ENCODE measurements at places on chromosomes 2 and 18.
A peak's percentile ranks its signal among the peaks of the same experiment; 100 is the strongest.

DNA sequence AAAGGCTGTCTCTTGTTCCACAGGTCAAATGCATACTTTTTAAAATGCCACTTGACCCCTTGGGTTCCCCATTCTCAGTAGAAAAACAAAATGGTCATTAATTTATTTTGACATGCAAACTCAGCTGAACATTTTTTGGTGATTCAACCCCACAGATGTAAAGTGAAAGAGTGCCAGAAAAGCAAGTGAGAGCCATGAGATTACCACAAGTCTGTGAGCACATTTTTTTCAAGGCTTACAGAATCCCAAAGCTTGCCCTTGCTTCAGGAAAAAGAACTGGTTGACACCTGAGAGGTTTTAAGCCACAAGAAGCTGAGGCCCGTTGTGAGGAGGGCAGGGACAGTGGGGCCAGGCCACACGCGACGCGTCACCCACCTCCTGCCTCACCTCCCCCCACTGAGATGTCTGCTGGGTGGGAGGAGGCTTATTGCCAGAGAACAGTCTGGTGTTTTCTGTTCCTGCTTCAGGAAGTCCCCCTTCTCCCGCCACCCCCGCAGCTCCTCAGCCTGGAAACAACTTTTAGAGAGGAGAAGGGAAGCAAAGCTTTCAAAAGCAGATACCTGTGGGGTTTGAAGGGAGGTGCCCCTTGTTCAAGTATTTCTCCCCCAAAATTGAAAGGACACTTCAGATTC is 70.4 kb upstream of the CYP1B1 start:
- DNase-seq = peak; percentile 71

DNA sequence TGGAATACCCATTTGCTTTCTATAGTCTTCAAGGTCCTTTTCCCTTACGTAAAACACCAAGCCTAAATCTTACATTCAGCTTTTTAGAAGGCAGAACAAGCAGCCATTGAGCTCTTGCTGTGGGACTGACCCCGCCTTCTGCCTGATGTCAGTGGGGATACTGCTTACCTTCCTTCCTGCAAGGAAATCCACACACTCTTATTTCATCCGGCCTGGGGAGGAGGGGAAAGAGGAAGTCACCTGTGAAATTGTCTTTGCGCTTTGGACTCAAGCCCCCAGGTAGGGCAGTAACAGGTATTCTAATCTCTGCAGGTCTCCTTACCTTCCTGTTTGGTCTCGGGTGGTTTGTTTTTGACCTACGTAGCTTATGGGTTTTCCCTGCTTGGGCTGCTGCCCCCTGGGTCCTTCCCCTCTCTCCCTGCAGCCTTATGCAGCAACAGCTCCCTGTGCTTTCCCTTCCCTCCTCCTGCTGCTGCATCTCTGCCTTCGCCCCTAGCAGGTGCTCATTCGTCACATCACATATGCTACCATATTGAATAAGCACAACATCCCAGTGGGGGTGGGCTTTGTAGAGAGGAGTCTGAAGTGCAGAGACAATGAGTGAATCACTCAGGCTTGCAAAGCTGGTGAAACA is 402.5 kb upstream of the TRIB2 start:
- DNase-seq = no peak

- DNase-seq = no peak
These were observed 34.5 kb downstream of the RPL31 start for GRCh38 chr2:101036562-101036961.

GRCh38 chr2:64534363-64534762 is 10.2 kb downstream of the AFTPH start:
- DNase-seq = peak; percentile 48

DNA sequence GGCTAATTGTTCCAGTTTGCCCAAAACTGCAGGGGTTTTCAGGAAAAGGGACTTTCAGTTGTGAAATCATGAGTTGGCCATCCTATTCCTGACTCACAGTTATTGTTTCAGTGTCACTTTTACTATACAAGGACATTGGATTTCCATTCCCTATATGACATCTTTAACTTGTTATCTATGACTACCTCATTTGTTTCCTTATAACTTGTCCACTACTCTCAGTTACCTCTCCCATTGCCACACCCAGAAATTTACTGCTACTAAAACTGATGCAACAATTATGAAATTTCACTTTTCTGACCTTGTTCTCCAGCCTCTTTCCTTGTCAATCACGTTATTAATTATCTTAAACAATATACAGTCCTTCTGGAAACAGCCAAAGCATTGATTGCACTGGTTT is 116.5 kb upstream of the ZNF804A start:
- no peak for DNase-seq

GRCh38 chr2:181312515-181312927 is 144.7 kb upstream of the ITGA4 start:
- DNase-seq = peak; percentile 99

DNA sequence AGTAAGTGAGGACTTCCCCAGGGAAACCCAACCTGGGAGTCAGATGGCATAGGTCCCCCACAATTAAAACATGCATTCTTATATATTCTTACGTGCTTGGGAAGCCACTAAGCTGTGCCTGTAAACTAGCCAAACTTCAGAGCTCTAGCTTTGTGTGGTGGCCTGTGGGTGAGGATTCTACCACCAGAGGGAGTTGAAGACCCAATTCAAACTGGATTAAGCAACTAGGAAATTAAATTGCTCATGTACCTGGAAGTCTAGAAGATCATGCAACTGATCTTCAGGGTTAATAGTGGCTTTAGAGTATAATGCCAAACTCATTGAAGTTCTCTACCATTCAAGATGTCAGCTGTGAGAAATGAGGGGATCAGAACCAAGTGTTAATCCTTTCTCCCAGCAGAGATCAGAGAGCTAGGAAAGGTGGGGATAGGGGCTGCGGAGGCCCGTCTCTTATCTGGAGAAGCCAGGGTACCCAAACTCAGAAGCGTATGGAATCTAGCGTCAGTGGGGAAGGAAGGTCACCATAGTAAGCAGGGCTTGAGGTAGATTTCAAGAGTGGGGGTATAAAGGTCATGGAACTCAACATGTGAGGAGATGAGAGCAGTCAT is 53.2 kb upstream of the CCDC85A start:
- DNase-seq = no peak

DNA sequence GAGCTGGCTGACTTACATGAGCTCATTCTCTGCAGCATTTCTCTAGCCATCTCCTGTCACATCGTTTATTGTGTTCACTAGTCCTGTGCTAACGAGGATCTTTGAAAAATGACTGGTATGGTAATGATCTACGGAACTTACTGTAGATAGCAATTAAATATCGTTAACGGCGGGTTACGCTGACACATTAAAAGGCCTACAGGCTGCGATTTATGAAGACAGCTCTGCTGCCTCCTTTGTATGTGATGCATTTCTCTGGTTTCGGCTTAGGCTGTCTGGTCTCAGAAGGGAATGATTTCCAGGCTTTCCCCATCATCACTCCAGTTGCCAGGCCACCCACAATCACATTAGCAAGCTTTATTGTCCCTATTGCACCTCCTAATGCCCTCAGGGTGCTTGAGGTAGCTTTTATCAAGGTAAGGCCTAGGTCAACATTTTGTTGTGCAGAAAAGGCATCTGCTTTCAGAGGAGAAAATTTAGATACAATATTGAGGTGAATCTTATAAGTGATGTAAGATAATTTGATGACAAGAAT is 284.4 kb downstream of the SOX11 start:
- DNase-seq = no peak

DNA sequence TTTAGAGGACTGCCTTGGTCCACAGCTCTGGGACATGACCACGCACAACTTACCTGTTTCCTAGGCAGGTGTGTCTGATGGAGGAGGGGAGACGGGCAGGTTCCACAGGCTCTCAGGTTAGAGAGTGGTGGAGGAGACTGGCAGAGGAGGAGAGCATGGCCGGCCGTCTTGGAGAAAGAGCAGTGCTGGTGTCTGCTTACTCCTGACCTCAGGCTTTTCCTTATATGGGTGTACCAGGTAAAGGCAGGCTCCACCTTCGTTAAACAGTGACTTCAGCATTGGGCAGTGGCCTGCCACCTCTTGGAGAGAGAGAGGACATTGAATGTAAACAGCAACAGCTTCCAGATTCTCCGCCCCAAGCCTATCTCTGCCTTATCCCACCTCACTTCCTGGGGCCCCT is at the start of gene CAPN13:
CAPN13 (minus strand) TSS at position 198 of the 400 bp plus-strand sequence. CDS start 20,121 bp downstream, outside the sequence.
- no peak for DNase-seq

GRCh38 chr2:30257266-30258214 is 26.2 kb downstream of the LBH start:
- DNase-seq = no peak

Measured in GM12878 (cell line).